ENCODE measurements at places on chromosomes 13 and 19.

GRCh38 chr13:23673354-23673753 is 103.1 kb downstream of the TNFRSF19 start:
- DNase-seq = peak; percentile 82

GRCh38 chr19:35767288-35768081 is 7.9 kb upstream of the ARHGAP33 start:
- DNase-seq = no peak

DNA sequence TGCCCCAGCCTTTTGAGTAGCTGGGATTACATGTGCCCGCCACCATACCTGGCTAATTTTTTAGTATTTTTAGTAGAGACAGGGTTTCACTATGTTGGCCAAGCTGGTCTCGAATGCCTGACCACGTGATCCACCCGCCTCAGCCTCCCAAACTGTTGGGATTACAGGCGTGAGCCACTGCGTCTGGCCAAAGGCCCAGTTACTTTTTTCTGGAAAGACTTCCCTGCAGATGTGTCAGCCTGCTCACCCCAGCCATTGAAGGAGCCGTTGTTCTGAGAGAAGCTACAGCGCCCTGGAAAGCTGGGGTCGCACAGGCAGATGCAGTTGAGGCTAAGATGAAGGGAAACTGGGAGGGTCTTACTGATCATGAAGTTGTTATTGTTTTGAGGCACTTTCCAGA is 7.9 kb upstream of the ZNF626 start:
- no peak for DNase-seq

GRCh38 chr13:25881971-25882451 is 169.8 kb downstream of the SHISA2 start:
- no peak for DNase-seq

DNA sequence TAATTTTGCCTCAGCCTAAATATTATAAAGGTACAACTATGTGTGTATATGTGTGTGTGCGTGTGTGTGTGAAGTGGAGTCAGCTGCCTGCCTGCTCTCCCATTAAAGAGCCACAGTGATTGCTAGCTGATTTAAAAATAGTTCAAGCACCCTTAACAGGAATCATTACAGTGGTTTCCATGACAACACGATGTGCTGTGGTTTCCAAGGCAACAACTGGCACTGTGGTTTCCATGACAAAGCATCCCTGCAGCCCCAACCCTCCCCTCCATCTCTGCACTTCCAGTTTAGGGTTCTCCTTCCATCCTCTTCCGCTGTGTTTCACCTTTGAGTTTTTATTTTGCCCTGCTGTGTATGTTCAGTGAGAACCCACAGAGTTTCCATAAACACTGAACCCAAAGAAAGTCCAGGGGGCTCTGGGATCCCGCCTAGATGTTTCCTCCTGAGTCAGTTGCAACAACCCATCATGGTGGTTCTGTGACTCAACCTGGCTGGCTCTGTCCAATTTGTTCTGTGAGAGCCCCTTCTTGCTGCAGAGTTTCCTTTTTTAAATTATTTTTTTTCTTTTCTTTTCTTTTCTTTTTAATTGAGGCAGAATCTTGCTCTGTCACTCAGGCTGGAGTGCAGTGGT is 7.1 kb upstream of the PNMA8A start:
- no peak for DNase-seq

DNA sequence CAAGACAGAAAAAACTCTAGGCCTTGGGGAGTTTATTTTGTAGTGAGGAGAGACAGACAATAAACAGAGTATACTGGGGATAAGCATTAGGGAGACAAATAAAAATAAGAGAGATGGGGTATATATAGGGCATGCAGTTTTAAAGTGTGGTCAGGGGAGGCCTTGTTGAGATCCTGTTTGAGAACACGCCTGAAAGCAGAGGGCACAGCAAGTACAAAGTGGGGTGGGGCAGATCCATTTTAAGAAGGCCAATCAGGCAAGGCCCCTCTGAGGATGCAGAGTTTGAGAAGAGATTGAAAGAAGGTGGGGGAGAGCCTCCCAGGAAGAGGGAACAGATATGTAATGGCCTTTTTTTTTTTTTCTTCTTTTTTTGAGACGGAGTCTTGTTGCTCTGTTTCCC is 2.1 kb downstream of the PPP2R1A start:
- no peak for DNase-seq

- DNase-seq = no peak
Measured at GRCh38 chr13:107361666-107362065, 793.7 kb upstream of the ARGLU1 start.

DNA sequence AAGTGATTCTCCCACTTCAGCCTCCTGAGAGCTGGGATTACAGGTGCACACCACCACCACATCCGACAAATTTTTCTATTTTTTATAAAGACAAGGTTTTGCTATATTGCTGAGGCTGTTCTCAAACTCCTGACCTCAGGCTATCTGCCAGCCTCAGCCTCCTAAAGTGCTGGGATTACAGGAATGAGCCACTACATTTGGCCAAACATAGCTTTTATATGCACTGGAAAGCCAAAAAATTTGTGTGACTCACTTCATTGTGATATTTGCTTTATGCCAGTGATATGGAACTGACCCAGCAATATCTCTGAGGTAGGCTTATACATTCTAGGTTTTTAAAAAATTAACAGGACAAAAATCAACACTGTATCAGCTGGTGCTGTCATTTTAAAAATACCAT is 26.8 kb upstream of the ACOD1 start:
- DNase-seq = no peak

GRCh38 chr19:29294343-29294811 is 81.4 kb upstream of the UQCRFS1 start:
- no peak for DNase-seq

DNA sequence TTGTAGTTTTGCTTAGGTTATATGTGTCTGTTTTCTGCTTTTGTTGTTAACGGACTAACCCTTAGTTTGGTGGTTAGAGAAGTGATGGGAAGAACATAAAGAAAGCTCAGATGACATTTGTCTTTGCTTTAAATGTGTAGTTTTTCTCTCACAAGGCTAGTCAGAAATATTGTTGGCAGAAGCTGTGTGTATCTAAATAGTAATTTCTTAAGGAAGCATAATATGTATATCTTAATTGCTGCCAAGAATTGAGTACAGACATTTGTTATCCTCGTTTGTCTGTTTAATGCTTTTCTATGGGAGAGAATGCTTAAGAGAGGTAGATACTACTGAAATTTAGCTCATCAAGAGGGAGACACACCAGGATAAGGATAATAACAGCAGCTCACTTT is 2.7 kb downstream of the RGCC start:
- DNase-seq = no peak

DNA sequence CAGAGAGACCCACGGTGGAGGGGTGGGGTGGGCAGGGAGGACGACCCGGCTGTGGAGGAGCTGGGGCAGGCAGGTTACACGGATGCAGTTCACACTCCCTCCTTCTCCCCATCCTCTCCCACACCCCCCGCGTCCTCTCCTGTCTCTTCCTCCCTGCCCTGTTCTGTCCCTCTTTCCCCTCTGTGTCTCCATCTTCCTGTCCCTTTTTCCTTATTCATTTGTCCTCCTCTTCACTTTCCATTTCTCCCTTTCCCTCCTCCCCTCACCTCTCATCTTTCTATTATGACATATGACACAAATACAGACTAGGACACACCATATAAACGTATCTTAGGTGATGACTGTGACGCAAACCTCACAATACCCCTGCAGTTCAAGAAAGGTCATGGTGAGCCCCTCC is 96.6 kb downstream of the SCGB2B2 start:
- no peak for DNase-seq

- no peak for DNase-seq
Measured at GRCh38 chr19:39970425-39970674, 615 bp upstream of the PSMC4 start.

GRCh38 chr13:43838909-43839308 is 40.6 kb downstream of the CCDC122 start:
- DNase-seq = peak; percentile 78

DNA sequence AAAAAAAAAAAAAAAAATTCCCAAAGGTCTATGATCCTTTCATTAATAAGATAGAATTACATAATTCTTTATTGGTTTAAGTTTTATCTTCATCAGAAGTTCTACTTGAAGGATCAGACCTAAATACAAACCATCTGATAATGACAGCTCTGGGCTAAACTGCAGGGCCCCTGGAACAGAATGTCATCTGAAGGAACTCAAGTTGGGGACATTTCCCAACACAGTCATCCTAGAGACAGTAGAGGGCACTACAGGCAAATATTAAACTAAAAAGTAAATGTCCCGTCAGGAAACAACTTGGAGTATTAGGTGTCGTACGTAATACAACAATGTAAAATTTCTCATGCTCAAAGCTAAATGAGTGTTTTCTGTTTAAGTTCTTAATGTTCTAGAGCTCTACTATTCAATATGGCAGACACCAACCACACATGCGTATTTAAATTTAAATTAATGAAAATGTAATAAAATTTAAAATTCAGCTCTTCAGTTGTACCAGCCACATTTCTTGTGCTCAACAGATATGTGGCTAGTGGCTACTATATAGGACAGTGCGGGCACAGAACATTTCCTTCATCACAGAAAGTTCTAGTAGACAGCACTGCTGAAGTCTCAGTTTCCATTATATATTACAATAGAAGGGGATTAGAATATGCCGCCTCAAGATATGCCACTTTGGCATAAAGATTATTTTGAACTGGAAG is 21.8 kb upstream of the NAXD start:
- no peak for DNase-seq

DNA sequence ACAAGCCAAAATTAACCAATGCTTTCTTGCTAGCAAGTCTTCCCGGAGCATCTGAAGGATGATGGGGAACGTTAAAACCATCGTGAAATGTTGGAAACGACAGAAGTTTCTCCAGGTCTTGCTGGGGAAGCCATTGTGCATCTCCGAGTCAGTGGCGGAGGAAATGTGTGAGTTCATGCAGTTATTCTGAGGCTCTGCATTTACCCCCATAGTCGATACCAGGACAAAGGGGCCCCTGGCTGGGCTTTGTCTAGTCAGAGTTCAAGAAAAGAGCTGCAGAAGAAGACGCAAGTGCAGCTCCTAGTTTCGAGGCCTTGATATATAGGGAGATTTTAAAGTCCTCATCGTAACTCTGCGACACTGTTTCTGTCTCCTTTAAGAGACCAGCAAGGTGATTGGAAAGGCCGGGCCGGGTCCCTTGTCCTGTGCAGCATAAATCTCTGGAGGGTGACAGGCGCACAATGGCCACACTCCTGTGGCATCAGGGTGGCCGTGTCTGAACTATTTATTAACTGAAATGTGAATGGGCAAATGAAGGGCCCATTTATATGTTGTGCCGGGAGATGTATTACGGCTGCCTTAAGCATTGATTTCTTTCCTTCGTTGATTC is 172.0 kb downstream of the TEX29 start:
- DNase-seq = no peak

DNA sequence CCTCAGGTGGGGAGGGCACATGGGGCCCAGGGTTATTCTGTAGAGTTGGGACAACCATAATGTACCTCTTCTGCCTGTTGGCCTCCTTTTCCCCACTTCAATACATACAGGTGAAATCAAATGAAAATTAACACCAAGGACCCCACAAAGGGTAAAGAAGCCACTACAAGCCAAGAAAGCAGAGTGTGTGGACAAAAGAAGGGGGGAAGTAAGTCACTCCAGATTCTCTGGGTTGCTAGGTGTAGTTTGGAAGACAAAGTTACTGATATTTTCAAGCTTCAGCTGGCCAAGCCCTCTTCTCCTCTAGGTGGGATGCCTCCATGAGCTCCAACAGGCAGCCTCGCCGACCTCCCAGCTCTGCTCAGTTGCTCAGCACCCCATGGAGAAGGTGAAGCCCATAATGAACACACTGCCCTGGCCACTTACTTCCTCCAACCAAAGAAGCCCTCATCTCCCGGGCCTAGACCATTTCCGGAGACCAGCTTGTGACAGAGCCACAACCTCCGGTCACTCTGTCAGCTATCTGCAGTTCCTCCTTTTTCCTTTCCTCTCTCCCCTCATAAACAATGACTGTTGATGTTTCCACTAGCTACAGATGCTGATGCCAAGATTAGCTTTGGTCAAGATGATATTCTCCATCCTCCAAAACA is 66.8 kb upstream of the MED4 start:
- DNase-seq = no peak

DNA sequence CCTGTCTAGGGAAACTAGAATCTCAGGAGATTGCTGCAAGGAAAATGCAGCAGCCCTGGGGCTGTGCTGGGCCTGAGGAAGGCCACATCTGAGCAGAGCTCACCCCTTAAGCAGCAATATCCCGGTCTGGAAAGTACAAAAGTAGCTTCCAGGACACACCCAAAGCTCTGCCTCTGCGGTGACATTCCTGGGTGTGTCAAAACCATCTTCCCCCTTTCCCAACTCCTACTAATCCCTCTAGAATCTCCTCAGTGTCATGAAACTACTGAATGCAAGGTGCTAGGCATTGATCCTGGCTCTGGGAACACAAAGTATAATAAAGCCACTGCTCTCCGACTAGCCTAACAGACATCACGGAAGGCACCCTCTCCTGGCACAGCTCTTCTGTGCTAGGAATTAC is 5.0 kb downstream of the PBX4 start:
- DNase-seq = no peak

- DNase-seq = no peak
Measured at GRCh38 chr19:3338541-3339181, 27.7 kb upstream of the NFIC start.

DNA sequence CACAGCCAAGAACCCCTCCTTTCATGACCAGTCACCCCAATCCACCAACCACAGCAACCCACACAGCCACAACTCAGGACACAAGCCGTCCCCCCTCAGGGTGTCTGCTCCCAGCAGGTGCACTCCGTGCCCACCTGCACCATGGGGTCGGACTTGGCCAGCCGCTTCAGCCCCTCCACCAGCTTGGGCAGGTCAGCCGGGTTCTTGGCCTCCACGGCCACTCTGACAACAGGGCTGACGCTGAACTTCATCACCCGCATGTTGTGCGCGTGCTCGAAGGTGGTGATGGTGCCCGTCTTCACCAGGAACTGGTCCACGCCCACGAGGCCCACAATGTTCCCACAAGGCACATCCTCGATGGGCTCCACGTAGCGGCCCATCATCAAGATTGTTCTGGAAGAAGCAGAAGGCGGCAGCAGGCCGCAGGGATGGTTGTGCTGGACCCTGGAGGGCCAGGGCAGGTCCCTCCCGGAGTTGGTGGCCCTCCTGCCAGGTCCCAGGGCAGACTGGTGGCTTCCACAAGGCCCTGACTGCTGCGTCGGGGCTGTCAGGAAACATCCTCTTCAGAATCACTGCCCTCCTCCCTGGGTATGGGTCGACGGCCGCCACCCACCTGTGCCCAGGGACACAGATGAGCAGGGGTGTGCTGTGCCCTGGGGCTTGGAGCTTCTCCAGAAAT is 5.5 kb downstream of the EEF2 start:
- no peak for DNase-seq

DNA sequence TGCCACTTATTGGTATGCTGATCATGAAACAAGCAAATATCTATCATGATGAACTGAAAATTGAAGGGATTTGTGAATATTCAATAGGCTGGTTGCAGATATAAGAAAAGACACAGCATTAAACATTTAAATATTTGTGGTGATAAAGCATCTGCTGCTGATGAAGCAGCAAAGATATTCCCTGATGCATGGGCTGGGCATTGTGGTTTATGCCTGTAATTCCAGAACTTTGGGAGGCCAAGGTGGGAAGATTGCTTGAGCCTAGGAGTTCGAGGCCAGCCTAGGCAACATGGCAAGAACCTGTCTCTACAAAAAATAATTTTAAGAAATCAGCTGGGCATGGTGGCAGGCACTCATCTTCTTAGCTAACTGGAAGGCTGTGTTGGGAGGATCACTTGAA is 54.5 kb downstream of the GPR180 start:
- DNase-seq = no peak

Measured in AG09309 (cell line).